ENCODE measurements at places on chromosomes 3 and 15. TPM values are rescaled to one million over a fixed set of nuclear protein-coding genes. Genes with fewer than 3 reads are reported as not detected.

GRCh38 chr3:9646800-9647152 lies 2.5 kb upstream of the MTMR14 start:
- H3K4me1 ChIP-seq = peaks cover 8% of the 10 kb centered on the region
- H3K4me3 ChIP-seq = no peak overlapping the region
- no peak for DNase-seq
- no peak overlapping the region for H3K27ac ChIP-seq

DNA sequence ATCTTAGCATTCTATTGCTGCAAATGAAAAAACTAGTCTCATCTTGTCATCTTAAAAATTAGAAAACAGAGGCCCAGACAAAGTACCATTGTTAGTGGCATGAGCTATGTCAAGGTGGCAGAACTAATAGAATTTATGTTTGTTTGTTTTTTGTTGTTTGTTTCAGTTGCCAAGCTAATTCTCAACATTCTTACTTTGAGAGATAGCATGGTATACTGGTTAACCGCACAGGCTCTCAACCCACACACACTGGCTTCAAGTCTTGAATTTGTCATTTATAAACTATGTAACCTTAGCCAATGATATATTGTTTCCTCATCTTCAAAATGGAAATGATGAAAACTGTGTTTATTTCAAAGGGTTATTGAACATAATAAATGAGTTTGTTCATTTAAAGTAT lies 367.6 kb upstream of the PLSCR5 start:
- H3K27ac ChIP-seq = no peak overlapping the region
- H3K4me1 ChIP-seq = peaks cover 12% of the 10 kb centered on the region
- H3K36me3 ChIP-seq = no peaks in the 10 kb centered on the region
- no peak for DNase-seq

ARHGEF26 gene
- total RNA-seq = 4.7 TPM

ASB14 gene
- total RNA-seq = not detected

GOLGA6A gene
- not detected for total RNA-seq

MYO5C gene
- total RNA-seq = 16.7 TPM

GASK1A gene
- 1.9 TPM for total RNA-seq

GRCh38 chr15:42037656-42038055 lies 16.8 kb upstream of the PLA2G4E start:
- H3K4me3 ChIP-seq = no peak overlapping the region
- peaks cover 20% of the 10 kb centered on the region for H3K4me1 ChIP-seq
- no peak overlapping the region for H3K27ac ChIP-seq
- no peaks in the 10 kb centered on the region for H3K27me3 ChIP-seq
- DNase-seq = peak; percentile 52
- no peaks in the 10 kb centered on the region for H3K36me3 ChIP-seq

BTD gene
- total RNA-seq = 11.7 TPM

FBXW12 gene
- not detected for total RNA-seq

GRCh38 chr3:177498037-177498857 lies 301.0 kb upstream of the TBL1XR1 start:
- H3K27me3 ChIP-seq = no peaks in the 10 kb centered on the region
- no peaks in the 10 kb centered on the region for H3K36me3 ChIP-seq
- H3K4me1 ChIP-seq = peaks cover 8% of the 10 kb centered on the region
- H3K4me3 ChIP-seq = no peak overlapping the region

GRCh38 chr3:39971559-39972031 lies 162.2 kb downstream of the MYRIP start:
- no peaks in the 10 kb centered on the region for H3K4me1 ChIP-seq
- no peak overlapping the region for H3K4me3 ChIP-seq
- H3K27me3 ChIP-seq = no peaks in the 10 kb centered on the region

DNA sequence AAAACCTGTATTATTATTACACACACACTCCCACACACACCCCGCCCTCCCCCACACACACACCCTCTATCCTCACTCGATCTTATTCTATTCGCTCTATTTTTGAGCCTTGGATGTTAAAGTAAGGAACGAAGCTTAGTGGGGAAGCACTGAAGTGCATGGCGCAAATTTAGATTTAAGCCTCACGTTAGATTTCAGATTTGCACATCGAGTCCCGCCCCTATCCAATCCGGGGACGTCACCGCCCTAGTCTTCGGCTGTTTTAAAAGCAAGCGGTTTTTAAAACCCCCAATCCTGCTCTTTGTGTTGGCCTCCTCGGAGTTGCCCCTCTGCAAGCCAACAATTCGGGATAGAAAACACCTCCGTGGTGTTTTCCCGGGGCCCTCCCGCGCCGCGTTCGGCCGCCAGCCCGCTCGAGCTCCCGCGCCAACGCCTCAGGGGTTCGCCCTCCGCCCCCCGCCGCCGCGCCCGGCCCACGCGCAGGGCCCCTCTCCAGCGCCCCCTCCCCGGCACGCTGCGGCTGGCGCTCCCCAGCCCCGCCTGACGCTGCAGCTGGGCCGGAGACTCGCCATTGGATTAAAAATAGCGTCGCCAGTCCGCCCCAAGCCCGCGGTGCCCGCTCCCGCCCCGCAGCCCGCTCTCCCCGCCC lies at the start of gene USP13:
USP13 (plus strand) TSS at position 594 of the 649 bp plus-strand sequence. CDS start 186 bp downstream, outside the sequence.
- peak within 1 kb of the TSS; percentile 48 for H3K27ac ChIP-seq
- H3K4me3 ChIP-seq = peak within 1 kb of the TSS; percentile 91
- peak; percentile 75 for DNase-seq
- peaks cover 16% of the 10 kb centered on the region for H3K4me1 ChIP-seq
- H3K36me3 ChIP-seq = peaks cover 6% of the 10 kb centered on the region

DNA sequence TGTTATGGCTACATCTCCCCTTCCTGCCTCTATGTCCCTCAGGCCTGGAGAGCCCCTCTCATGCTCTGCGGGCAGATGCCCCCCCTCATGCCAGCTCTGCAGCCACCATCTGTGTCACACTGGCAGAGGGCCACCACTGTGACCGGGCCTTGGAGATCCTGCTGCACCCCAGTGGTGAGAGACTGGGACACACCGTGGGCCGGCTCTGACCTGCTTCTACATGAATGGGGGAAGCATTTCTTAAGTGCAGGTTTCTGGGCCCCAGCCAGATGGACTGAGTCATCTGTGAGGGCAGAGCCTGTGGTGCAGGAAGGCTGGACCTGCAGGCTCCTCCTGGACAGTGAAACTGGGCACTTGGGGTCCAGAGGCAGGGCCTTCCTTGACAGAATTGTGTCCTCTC lies 4.8 kb downstream of the VWA5B2 start:
- H3K27me3 ChIP-seq = peaks cover 10% of the 10 kb centered on the region
- peaks cover 19% of the 10 kb centered on the region for H3K4me1 ChIP-seq
- no peak overlapping the region for H3K27ac ChIP-seq
- no peak overlapping the region for H3K4me3 ChIP-seq
- no peaks in the 10 kb centered on the region for H3K36me3 ChIP-seq

GRCh38 chr3:138036572-138036971 lies 26.6 kb downstream of the CLDN18 start:
- no peaks in the 10 kb centered on the region for H3K36me3 ChIP-seq
- H3K4me1 ChIP-seq = no peaks in the 10 kb centered on the region
- H3K27me3 ChIP-seq = no peaks in the 10 kb centered on the region
- H3K4me3 ChIP-seq = no peak overlapping the region

CX3CR1 gene
- total RNA-seq = not detected

CLRN1 gene
- total RNA-seq = not detected

DNA sequence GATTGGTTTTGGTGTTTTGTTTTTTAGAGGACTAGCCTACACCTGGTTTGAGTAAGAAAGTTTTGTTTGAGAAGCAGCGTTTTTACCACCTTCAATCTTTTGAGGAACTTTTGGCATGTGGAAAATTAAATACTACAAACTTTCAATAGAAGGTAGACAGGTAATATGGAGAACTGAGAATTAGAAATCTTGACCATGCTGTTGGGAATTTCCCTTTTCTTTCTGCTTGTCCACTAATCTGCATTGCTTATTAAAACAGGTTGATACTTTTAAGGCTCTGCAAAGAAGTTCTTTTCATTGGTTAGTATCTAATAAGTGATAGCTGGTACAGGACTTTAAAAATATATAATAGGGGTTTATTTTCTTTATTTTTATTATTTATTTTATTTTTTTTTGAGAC lies 31.9 kb downstream of the UBE2E1 start:
- no peaks in the 10 kb centered on the region for H3K4me1 ChIP-seq
- H3K27ac ChIP-seq = no peak overlapping the region
- H3K36me3 ChIP-seq = peaks cover 2% of the 10 kb centered on the region

All from PC-3 (cell line).